ENCODE measurements at places on chromosomes 16 and 17. TPM values are rescaled to one million over a fixed set of nuclear protein-coding genes. Genes with fewer than 3 reads are reported as not detected.

Gene NOL3
- total RNA-seq: 11.1 TPM

Gene VMO1
- not detected for total RNA-seq

Gene SERPINF2
- 0.19 TPM for total RNA-seq

Gene C16orf95
- 4.8 TPM for total RNA-seq

Gene C17orf78
- total RNA-seq: not detected

Gene KRTAP4-6
- total RNA-seq: not detected

Gene SCARF1
- 0.96 TPM for total RNA-seq

Gene CCL8
- total RNA-seq: not detected

Gene KRT15
- total RNA-seq: 3.5 TPM

Gene OSGIN1
- 1.1 TPM for total RNA-seq

Gene MMP15
- total RNA-seq: 3.1 TPM

Measured in regular cardiac myocyte (primary cell).